ENCODE measurements at places on chromosomes 1 and 21.

DNA sequence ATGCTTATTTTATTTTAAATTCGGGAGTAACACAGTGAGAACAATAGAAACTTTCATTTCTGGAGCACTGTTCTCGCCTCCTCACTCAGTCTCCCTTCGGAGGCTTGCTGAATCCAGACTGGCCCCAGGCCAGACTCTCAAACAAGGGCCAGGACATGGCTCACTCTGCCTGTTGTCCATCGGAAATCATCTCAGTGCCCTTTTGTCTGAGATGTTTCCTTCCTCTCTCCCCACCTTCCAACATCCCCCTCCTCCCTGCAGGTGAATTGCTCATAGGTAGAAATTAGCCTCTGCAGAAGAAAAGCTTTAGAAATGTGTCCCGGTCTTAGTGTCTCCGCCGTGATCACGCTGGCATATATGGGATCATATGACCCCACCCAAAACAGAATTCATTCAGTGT lies 55.2 kb downstream of the ERG start:
- no peak for DNase-seq

DNA sequence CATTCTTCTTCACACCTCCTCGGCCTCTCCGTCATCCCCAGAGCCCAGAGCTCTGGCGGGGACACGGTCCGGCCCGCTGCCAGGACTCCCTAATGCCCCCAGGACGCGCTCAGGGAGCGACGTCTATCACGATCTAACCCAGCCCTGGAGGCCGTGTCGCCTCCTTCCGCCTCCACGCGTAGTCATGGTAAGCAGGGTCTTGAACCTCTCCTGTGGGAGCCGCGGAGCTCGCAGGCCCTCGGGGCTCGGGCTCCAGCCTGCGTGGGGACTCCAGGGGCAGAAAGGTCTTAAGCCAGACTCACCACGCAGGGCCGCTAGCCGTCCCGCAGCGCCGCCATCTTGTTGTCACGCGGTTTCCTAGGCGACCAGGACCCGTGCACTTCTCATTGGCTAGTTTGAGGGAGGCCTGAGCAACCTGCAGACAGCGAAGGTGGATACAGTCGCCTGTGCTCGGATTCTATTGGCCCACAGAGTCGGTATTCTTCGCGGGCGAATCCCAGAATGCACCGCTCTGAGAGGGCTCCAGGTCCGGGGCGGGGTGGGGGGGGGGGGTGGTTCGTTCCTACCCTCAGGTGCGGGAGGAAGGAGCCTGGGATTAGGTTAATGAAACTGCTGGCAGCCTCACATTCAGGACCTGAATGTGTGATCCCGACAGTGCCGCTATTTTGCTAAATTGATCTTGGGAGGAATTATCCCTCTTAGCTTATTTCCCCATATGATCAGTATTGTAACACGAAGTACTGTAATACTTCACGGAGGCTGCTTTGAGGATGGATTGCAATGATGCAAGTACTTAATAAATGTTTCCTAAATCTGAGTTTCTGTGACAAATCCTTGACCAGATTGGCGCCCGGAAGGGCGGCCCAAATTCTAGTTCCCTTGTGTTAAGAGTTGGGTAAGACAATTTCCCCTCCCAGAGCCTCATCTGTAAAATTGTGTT lies at the start of gene UBXN11:
Gene UBXN11 (minus strand): TSS at position 347 of the 940 bp plus-strand sequence. CDS start 3,753 bp downstream, outside the sequence.
- DNase-seq = peak; percentile 91

- no peak for DNase-seq
Measured at GRCh38 chr1:2334883-2335534, 56.3 kb downstream of the MORN1 start.

- no peak for DNase-seq
Measured at GRCh38 chr1:8858112-8858668, 20.3 kb downstream of the ENO1 start.

- no peak for DNase-seq
Measured at GRCh38 chr1:209531006-209531405, 52.5 kb upstream of the CAMK1G start.

DNA sequence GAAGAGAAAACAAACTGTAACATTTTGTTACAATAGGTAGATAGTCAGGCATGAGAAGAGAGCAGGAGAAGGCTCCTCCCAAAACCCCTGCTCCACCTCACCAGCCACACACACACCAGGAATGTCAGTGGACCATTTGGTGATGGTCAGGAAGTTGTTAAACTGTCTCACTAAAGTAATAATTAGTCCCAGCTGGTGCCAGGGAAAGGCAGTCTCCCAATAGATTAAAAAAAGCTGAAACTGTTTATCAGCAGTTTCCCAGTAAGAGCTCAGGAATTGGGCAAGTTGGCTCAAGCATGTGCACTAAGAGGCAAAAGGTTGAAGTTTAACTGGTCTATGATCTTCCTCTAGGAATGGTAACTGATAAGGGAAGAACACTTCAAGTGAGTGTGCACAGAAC lies 249.6 kb downstream of the COL11A1 start:
- DNase-seq = no peak

DNA sequence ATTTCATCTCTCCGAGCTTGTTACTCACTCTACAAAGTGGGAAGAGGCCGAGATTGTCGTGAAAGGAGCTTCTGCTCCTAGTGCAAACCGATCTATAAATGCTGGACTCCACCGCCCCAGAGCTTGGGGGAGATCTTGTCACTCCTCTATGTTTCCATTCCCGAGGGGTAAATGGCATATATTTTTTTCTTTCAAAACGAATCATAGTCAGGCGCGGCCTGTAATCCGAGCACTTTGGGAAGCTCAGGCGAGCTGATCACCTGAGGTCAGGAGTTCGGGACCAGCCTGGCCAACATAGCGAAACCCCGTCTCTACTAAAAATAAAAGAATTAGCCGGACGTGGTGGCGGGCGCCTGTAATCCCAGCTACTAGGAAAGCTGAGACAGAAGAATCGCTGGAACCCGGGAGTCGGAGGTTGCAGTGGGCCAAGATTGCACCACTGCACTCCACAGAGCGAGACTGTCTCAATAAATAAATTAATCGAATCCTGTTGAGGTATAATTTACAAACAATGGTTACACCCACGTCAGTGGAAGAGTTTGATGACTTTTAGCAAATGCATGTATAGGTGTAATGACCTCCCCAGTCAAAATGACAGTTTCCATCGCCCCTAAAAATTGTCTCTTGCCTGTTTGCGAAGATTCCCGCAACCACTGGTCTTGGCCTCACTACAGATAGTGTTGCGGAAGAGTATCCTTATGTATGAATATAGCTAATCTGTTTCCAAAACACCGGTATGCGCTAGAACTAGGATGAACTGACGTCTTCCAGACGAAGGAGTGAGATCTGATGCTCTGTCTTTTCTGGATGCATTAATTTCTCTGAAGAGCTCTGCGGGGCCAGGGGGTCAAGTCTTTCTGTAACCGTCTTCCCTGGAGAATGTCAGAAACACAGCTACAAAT lies 840 bp upstream of the HEATR1 start:
- DNase-seq = no peak

- no peak for DNase-seq
Measured at GRCh38 chr21:30193201-30193600, 22.7 kb downstream of the CLDN8 start.

DNA sequence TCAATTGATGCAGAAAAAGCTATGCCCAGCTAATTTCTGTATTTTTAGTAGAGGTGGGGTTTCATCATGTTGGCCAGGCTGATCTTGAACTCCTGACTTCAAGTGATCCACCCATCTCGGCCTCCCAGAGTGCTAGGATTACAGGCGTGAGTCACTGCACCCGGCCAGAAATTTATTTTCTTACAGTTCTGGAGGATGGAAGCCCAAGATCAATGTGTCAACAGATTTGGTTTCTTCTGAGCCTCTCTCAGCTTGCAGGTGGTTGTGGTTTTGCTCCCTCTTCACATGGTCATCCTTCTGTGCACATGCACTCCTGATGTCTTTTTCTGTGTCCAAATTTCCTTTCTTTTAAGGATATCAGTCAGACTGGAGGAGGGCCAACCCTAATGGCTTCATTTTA lies 35.6 kb downstream of the SHCBP1L start:
- no peak for DNase-seq

DNA sequence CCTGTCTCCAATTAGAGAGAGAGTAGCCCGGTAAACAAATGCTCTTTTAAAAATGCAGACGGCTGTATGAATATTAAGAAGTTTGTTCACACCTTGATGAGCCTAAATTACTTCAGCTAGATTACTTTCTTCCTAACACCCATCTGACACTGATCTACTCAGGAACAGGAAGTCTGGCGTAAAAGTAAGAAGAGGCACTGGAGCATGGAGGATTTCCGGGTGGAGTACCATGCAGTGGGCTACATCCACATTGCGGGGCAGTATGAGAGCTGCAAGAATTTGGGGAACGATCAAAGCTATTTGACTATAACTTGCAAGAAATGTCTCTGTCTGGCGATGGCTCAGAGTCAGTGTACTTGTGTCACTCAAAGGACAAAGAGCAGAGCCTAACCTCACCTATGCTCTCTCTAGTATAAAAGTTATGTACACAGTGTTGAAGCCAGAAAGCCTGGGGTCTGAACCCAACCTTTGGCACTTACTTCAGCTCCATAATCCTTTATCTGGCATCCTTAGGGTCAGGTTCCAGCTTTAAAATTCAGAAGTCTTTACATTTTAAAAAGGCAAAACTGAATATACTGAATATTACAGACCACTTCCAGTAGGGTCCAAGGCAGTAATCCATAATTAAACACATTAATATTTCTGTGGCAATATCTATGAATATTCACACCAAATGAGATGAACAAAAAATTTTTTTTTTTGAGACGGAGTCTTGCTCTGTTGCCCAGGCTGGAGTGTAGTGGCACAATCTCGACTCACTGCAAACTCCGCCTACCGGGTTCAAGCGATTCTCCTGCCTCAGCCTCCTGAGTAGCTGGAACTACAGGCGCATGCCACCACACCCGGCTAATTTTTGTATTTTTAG lies 7.9 kb upstream of the GNPAT start:
- no peak for DNase-seq

- no peak for DNase-seq
Measured at GRCh38 chr1:219138747-219139146, 34.9 kb upstream of the LYPLAL1 start.
